8988T (cell line): ENCODE measurements at places on chromosomes 2 and 18.

DNA sequence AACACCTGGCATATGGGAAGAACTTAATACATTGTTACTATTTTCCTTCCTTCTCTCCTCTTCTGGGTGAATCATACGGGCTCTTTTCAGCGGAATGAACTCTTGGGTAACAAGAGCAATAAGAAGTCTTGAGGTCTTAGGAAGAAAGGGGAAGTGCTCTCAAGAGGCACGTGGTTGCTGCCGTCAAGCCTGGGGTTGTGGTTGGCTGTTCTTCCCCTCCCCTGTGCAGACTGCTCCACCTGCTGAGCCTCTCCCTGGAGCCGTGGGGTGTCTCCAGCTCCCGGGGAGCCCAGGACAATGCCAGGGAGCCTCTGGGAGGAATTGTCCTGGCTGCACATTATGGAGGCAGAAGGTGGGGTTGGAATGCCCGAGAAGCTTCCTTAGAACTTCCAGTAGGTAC, 19.4 kb downstream of the TOGARAM2 start:
- no peak for DNase-seq

DNA sequence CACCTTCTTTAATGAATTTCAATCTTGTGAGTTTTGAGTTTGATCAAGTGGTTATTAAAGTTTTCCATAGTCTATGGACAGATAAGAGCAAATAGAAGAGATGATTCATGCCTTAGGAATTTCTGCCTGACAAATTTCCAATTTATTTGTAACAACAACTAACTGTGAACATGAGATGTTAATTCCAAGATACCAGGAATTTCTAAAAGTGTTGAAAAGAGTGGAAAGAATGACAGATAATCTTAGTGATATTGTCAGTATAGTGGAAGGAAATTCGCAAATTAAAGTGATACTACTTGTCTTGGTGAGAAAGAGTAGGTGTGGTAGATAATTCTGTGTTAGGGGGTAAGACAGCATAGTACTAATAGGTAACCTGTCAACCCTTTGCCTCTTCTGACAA, 82.4 kb downstream of the AGPS start:
- DNase-seq = no peak

GRCh38 chr18:78564030-78564429, 415.6 kb upstream of the SALL3 start:
- DNase-seq = no peak

- no peak for DNase-seq
These were observed 56.5 kb downstream of the TFCP2L1 start for GRCh38 chr2:121228521-121228920.

DNA sequence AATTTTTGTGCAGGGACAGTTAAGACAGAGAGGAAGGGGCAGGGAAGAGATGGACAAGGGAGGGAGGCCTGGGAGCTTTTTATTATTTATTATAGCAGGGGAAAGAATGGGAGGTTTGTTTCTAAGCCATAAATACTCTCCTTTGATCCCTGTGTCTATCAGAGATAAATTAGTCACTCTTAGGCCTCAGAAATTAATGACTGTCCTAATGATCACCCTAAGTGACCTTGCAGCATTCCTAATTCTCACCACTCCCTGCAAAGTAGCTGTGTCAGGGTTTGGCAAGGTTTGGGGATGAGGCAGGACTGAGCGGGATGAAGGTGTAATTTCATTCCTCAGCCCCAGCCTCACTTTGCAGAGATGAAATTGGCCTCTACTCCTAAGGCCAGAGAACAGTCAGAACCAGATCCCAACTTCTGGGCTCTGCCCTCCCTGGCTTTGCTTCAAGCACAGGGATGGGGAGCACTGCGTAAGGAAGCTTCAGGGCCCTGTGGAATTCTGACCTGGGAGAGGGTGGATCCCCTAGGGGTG, 95.0 kb downstream of the TMEM17 start:
- no peak for DNase-seq

DNA sequence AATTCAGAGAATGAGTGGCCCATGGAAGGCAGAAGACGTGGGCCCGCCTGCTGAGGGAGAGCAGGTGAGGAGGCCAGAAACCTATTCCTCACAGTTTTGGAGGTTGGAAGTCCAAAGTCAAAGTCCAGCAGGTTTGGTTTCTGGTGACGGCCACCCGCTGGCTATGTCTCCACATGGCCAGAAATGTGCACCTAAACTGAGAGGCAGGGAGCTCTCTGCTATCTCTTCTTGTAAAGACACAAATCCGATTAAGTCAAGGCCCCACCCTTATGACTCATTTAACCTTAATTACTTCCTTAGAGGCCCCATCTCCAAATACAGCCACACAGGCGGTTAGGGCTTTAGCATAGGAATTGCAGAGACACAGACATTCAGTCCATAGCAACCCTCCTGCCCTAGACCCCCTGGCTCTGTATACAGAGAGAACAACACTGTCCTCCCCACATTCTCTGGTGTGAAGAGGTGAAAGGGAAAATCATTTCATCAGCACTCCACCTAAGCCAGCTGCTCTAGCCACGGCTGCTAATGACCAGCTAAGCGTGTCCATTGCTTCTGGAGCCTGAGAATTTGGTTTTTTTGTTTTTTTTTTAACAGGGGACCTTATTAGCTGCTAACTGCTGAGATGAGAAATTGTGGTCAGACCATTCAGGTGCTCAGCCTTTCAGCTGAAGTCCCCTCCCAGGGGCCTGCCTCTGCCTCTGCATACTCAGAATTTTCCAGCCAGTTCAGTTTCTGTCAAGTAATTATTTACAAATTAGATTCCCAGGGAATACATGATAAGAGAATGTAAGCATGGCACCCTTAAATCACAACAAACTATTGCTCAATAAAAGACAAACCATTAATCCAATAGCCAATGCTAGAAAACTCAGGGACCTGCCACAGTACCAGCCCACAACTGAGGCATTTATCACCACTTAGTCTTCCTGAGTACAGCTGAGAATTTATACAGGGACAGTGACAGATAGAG, 368.7 kb upstream of the ID2 start:
- DNase-seq = no peak

- DNase-seq = no peak
These were observed 807.4 kb upstream of the CRIM1 start for GRCh38 chr2:35548171-35548570.

- no peak for DNase-seq
These were observed 228.2 kb downstream of the CCDC178 start for GRCh38 chr18:33212363-33212762.

DNA sequence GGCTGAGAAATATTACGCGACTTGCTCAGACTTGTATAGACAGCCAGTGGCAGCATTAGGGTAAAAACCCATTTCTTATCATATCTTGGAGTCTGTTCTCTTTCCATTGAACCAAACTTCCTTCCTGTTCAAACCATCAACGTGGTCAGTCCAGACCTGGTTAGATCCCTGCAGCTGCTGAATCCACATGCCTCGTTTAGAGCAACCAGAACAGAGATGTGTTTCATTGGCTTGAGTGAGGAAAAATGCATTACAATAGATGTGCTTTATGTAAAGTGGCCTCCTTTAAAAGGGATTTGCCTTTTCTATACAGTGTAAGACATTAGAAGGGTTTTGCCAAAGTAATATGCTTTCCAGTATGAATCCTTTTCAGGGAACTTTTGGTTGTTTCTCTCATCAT, 232.4 kb downstream of the MEIS1 start:
- DNase-seq = no peak

- DNase-seq = no peak
These were observed 48.4 kb downstream of the BCL2 start for GRCh38 chr18:63271148-63271547.

GRCh38 chr18:74185860-74186259, 37.5 kb downstream of the TIMM21 start:
- DNase-seq = no peak

DNA sequence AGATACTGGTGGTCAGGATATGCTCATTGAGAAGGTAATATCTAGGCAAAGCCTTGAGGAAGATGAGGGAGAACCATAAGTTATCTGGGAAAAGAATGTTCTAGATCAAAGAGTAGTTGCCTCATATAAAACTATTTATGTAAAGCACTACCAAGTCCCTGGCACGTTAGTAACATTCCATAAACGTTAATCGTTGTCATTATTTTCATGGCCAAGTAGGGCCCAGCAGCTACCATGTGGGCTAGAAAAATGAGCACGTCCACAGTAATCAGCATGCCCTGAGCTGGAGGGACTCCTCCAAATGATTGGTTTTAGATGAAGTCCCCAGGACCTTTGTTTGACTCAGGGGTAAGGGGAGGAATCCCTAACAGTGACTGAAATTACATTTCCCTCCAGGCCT, 32.7 kb upstream of the AFTPH start:
- DNase-seq = no peak

GRCh38 chr2:124025171-124025580, at the start of gene CNTNAP5:
Gene CNTNAP5 (plus strand): TSS chr2:124025287. CDS start chr2:124025651, 364 bp downstream.
- no peak for DNase-seq

DNA sequence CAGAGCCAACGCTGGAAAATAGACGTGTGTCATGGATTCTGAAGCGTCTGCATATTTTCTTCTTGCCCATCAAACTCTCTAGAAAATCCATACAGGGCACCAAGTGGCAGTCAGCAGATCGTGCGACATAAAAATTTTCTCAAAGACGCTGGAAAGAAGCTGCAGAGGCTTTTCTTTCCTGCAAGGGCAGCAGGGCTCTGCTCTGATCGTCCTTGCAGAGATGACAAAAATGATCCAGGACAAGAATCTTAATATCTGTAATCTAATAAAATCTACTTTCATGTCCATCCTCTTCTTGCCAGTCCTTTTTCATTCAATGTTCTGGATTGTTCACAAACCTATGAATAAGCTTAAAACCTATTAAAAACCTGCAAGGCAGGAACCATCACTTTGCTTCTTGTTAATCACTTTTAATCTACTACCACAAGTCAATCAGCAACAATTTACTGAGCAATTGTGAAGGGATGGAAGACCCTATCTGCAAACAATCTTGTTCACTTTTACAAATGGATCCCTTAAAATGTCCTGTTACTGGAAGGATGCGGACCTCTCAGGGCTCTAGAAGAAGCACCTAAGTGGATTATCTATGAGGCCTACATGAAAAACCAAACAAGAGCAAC, 93.6 kb downstream of the MREG start:
- DNase-seq = no peak

GRCh38 chr2:203177361-203177760, 61.5 kb upstream of the CYP20A1 start:
- DNase-seq = no peak

- peak; percentile 31 for DNase-seq
These were observed 333.4 kb downstream of the SETBP1 start for GRCh38 chr18:45014047-45014501.

GRCh38 chr18:78296166-78296565, 683.5 kb upstream of the SALL3 start:
- DNase-seq = no peak

DNA sequence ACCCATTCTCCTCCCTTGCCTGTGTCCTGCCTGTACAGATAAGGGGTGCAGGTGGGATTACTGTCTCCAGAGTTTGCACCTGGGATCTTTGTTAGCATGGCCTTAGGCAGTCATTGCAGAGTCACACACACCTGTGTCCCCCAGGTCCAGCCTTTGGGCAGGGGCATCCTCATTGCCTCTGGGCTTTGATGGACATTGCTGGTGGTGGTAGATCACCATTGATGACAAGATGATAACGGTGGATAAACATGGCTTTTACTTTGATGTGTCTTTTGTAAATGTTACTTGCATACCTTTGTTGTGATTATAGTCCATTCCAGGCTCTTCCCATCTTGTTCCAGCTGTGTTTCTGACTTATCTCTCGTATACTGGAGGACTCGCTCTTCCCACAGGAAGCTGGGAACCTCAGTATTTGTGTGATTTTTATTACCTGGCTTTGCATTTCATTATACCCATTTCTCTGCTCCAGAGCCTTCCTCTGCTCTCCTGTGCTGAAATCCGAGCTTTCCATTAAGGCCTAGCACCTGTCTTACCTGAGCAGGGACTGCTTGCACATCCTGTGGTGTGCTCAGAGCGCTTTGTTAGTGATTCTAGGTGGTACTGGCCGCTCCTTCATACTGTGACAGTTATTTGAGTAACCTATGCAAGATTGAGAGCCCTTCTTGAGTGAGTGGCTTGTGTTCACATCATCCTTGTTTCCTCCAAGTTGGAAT, 79.2 kb downstream of the PTPRM start:
- DNase-seq = no peak

- DNase-seq = no peak
These were observed 20.8 kb upstream of the TMEM17 start for GRCh38 chr2:62526531-62527381.

DNA sequence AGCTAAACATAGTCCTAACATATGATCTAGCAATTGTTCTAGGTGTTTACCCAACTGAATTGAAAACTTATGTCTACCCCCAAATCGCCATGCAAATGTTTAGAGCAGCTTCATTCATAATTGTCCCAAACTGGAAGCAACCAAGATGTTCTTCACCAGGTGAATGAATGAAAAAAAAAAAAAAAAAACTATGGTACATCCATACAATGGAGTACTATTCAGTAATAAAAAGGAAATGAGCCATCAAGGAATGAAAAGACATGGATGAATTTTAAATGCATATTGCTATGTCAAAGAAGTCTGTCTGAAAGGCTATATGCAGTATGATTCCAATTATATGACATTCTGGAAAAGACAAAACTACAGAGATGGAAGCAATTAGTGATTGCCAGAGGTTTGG, 98.6 kb upstream of the ITPRID2 start:
- no peak for DNase-seq

DNA sequence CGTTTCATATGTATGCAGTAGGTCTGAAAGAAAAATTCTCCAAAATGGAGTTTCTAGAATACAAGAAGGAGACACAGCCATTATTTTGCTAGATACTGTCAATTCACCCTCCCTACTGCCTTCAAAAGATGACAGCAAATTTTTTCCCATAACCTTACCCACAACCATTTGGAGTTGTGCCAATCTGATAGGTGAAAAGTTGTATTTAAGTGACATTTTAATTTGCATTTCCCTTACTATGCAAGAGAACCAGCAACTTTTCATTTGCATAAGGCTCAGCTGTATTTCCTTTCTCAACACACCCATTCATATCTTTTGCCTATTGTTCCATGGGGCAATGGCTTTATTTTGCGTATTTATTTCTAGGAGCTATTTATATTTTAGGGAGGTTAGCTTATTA, 31.4 kb upstream of the IL18RAP start:
- no peak for DNase-seq

DNA sequence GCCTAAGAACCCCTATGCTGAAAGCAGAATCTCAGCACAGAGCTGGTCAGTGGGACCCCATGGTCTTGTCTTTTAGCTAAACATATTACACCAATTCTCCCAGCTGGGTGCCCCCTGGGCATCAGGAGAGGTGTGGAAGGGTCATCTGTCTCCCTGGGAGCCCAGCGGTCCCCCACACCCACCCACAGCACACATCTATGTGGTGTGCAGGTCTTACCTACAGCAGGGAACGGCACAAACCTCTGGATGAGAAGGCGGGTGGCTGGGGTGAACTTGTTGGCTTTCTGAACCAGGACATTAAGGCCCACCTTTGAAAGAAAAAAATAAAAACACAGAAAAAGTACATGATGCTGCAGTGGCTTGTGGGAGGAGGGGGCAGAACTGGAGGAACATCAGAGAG, 70.7 kb downstream of the EMX1 start:
- no peak for DNase-seq

- DNase-seq = no peak
These were observed 96.2 kb downstream of the CABLES1 start for GRCh38 chr18:23231340-23232021.

GRCh38 chr2:37250869-37251740, 19.6 kb downstream of the NDUFAF7 start:
- no peak for DNase-seq
